ENCODE measurements at places on chromosomes 1 and 21. TPM values are rescaled to one million over a fixed set of nuclear protein-coding genes. Genes with fewer than 3 reads are reported as not detected.

KAZN gene
- 10.4 TPM for total RNA-seq

- no peak overlapping the region for H3K27ac ChIP-seq
- peak; percentile 44 for DNase-seq
- H3K4me1 ChIP-seq, result no peaks in the 10 kb centered on the region
- H3K4me3 ChIP-seq, result no peak overlapping the region
Measured at GRCh38 chr21:41817228-41817627, 50.4 kb upstream of the RIPK4 start.

MPL gene
- total RNA-seq, result not detected

FCAMR gene
- total RNA-seq, result not detected

NBPF10 gene
- 0.49 TPM for total RNA-seq

DNA sequence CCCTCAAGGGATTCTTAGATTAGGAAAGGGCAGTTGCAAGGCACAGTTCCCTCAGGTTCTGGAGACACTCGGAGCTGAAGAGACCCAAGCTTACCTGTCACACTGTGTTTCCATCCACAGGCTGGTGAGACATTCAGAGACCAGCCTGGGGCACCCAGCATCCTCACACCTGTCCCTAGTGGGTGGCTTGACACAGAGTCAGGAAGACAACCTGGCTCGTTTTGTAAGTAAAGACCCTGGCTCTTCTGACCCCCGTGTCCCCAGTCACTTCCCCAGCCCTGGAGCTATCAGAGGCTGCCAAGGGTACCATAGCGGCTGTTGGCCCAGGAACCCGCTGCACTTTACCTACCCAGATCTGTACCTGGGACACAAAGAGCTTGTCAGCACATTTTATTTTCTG is 409.8 kb downstream of the MATN1 start:
- no peak overlapping the region for H3K4me3 ChIP-seq
- H3K27me3 ChIP-seq, result peaks cover 3% of the 10 kb centered on the region
- H3K27ac ChIP-seq, result no peak overlapping the region
- H3K4me1 ChIP-seq, result no peaks in the 10 kb centered on the region
- no peak for DNase-seq
- H3K36me3 ChIP-seq, result no peaks in the 10 kb centered on the region

PRRC2C gene
- total RNA-seq, result 124 TPM

SPRR1B gene
- not detected for total RNA-seq

- DNase-seq, result no peak
Measured at GRCh38 chr1:180160357-180160756, 5.7 kb downstream of the QSOX1 start.

GRCh38 chr1:66271216-66271903 is 262.6 kb upstream of the SGIP1 start:
- no peak for DNase-seq
- H3K4me3 ChIP-seq, result no peak overlapping the region
- H3K36me3 ChIP-seq, result no peaks in the 10 kb centered on the region

FAM72D gene
- total RNA-seq, result 3.7 TPM

DNA sequence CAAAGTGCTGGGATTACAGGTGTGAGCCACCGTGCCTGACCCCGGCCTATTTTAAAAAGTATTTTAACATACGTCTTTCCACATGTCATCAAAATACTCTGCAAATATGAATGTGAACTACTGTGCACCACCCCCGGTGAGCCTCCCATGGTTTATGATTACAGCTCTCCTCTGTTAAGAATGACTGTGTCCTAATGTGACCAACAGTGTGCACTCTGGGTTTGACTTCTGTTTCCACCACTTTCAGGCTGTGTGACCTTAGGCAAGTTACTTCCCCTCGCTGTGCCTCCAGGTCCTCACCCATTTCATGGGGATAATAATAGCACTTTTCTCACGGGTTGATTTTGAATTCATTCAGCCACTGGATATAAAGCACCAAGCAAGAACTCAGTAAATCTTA is 14.7 kb downstream of the AMPD2 start:
- H3K4me3 ChIP-seq, result no peak overlapping the region
- no peaks in the 10 kb centered on the region for H3K27me3 ChIP-seq
- peaks cover 19% of the 10 kb centered on the region for H3K36me3 ChIP-seq
- no peak overlapping the region for H3K27ac ChIP-seq
- peaks cover 27% of the 10 kb centered on the region for H3K4me1 ChIP-seq

GRCh38 chr1:55181666-55182065 is 33.5 kb downstream of the USP24 start:
- DNase-seq, result no peak
- no peak overlapping the region for H3K27ac ChIP-seq
- peaks cover 1% of the 10 kb centered on the region for H3K36me3 ChIP-seq
- no peaks in the 10 kb centered on the region for H3K27me3 ChIP-seq

DNA sequence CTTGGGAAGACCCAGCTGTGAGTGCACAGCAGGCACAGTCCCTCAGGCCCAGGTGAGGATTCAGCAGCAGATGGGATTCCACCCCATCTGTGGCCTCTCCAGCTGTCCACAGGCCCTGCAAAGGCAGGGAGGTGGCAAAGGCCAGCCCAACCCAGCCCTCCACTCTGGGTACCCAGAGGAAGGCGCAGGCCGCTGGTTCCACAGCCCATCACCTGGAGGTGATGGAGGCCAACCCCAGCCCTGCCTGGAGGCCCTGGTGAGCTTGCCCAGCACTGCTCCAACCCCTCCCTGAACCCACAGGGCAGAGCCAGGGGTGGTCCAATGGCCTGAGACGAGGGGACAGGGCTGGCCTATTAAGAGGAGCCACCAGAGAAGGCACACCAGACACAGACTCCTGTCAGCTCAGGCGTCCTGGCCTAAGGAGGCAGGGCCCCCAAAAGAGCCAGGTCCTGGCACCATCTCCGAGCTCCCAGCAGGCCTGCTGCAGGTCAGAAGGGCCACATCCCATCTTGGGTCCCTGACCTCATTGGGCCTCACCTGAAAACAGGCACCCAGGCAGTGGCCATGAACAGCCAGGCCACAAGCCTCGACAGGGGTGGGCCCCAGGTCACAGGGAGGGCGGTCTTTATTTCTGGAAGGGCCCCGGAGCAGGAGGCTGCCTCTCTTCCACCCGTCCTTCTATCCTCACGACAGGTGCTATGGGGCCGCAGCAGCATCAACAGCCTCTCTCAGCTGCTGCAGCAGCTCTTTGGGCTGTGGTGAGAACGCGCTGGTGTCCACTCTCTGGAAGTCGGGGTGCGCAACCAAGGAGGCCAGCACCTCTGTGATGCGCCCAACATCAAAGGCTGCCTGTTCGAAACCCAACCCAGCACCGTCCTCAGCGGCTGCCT is 3.2 kb downstream of the JMJD4 start:
- H3K27me3 ChIP-seq, result no peaks in the 10 kb centered on the region
- H3K27ac ChIP-seq, result peak overlapping the region; percentile 23
- peaks cover 61% of the 10 kb centered on the region for H3K4me1 ChIP-seq
- 0 out of 3 replicates have a peak, but pooled peaks cover 9% of the 10 kb centered on the region for H3K36me3 ChIP-seq
- no peak for DNase-seq

RPE65 gene
- not detected for total RNA-seq

- no peaks in the 10 kb centered on the region for H3K36me3 ChIP-seq
- no peak overlapping the region for H3K27ac ChIP-seq
- no peak overlapping the region for H3K4me3 ChIP-seq
- H3K4me1 ChIP-seq, result no peaks in the 10 kb centered on the region
- DNase-seq, result no peak
Measured at GRCh38 chr1:167650269-167651160, 20.5 kb downstream of the RCSD1 start.

RIPPLY3 gene
- total RNA-seq, result 0.09 TPM

- no peaks in the 10 kb centered on the region for H3K36me3 ChIP-seq
- H3K4me1 ChIP-seq, result peaks cover 9% of the 10 kb centered on the region
- H3K27me3 ChIP-seq, result peaks cover 10% of the 10 kb centered on the region
- H3K4me3 ChIP-seq, result no peak overlapping the region
- H3K27ac ChIP-seq, result no peak overlapping the region
Measured at GRCh38 chr21:45396620-45396995, 8.4 kb upstream of the COL18A1 start.

GRCh38 chr1:234670967-234671626 is 61.1 kb upstream of the IRF2BP2 start:
- no peak overlapping the region for H3K4me3 ChIP-seq
- no peaks in the 10 kb centered on the region for H3K36me3 ChIP-seq
- H3K27me3 ChIP-seq, result no peaks in the 10 kb centered on the region
- peak; percentile 38 for DNase-seq

GRCh38 chr1:17101261-17101660 is 18.0 kb downstream of the PADI2 start:
- no peak overlapping the region for H3K4me3 ChIP-seq
- H3K27ac ChIP-seq, result no peak overlapping the region
- peaks cover 20% of the 10 kb centered on the region for H3K4me1 ChIP-seq
- H3K36me3 ChIP-seq, result no peaks in the 10 kb centered on the region
- H3K27me3 ChIP-seq, result peaks cover 26% of the 10 kb centered on the region
- DNase-seq, result no peak

DNA sequence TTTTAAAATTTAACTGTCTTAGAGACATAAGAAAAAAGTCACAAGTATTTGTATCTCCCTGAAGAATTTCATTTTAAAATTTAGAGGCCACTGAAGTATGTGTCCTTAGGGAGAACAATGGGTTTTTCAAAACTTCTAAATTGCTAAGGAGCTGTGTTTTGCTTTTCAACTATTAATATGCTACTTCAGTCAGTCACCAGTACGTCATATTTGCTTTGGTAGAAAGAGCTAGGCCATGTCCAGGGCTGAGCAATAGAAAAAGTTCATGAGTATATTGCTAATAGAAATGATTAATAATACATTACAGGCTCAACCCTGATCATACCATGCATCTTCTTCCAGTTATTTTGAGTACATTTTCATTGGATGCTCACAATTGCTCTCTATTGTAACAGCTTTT is 1.7 kb upstream of the SGIP1 start:
- H3K36me3 ChIP-seq, result no peaks in the 10 kb centered on the region
- DNase-seq, result no peak
- H3K27me3 ChIP-seq, result 0 out of 3 replicates have a peak, but pooled peaks cover 6% of the 10 kb centered on the region
- no peak overlapping the region for H3K4me3 ChIP-seq

- no peaks in the 10 kb centered on the region for H3K36me3 ChIP-seq
- no peak overlapping the region for H3K27ac ChIP-seq
- H3K4me3 ChIP-seq, result no peak overlapping the region
- H3K4me1 ChIP-seq, result no peaks in the 10 kb centered on the region
Measured at GRCh38 chr1:196152975-196153374, 455.3 kb downstream of the KCNT2 start.

GRCh38 chr21:31957631-31958030 is 84.8 kb downstream of the HUNK start:
- H3K27me3 ChIP-seq, result no peaks in the 10 kb centered on the region
- no peak for DNase-seq
- peaks cover 3% of the 10 kb centered on the region for H3K36me3 ChIP-seq

PCNX2 gene
- total RNA-seq, result 0.11 TPM

GRCh38 chr1:15014516-15014915 is 139.0 kb upstream of the TMEM51 start:
- no peak for DNase-seq
- H3K4me1 ChIP-seq, result peaks cover 18% of the 10 kb centered on the region
- H3K27me3 ChIP-seq, result no peaks in the 10 kb centered on the region
- no peak overlapping the region for H3K27ac ChIP-seq
- H3K36me3 ChIP-seq, result peaks cover 1% of the 10 kb centered on the region

GRCh38 chr1:245566134-245566533 is 411.3 kb downstream of the KIF26B start:
- peaks cover 1% of the 10 kb centered on the region for H3K4me1 ChIP-seq
- DNase-seq, result no peak
- no peak overlapping the region for H3K27ac ChIP-seq
- H3K36me3 ChIP-seq, result no peaks in the 10 kb centered on the region
- no peak overlapping the region for H3K4me3 ChIP-seq
- H3K27me3 ChIP-seq, result no peaks in the 10 kb centered on the region

- peak; percentile 41 for DNase-seq
- H3K4me3 ChIP-seq, result peak overlapping the region; percentile 54
- H3K27ac ChIP-seq, result peak overlapping the region; percentile 81
- H3K27me3 ChIP-seq, result no peaks in the 10 kb centered on the region
Measured at GRCh38 chr1:151458802-151459330, 428 bp downstream of the POGZ start.

LRRC71 gene
- not detected for total RNA-seq

DNA sequence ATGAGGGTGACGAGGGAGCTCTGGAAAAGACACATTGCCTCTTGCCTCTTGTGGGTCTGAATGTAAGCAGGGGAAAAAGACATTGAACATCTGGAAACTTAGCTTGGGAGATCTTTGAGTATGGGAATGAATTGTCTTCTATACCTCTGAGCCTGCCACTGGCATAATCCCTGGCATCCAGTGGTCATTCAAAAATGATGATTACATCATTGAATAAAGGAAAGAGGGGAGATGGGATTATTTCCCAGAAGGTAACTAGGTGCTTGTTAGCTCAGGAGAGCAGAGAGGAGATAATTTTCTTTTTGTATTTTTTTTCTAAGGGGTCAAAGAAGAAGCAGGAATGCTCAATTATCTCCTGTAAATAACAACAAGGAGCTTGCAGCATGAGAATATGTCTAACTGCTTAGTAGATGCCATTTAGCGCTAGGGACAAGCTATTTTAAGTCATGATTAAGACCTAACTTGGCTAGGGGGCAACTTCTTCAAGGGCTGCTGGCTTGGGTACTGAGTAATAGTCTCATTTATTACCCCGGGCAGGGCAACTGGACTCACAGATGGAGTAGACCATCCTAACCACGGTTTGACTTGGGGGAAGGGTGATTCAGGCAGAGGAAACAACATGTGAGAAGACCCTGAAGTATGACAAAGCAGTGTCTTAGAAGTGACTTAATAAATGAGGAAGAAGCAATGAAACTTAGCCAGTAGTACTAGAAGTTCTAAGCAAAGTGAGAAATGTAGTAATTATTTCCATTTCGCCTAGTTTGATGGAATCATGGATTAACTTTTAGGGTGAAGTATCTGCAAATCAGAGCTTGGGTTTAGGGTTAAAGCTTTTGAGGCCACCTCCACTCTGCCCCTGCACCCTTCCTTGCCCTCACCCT is 11.0 kb upstream of the XCL2 start:
- no peaks in the 10 kb centered on the region for H3K27me3 ChIP-seq
- H3K36me3 ChIP-seq, result no peaks in the 10 kb centered on the region
- H3K4me3 ChIP-seq, result no peak overlapping the region
- H3K4me1 ChIP-seq, result peaks cover 79% of the 10 kb centered on the region
- no peak for DNase-seq
- H3K27ac ChIP-seq, result peak overlapping the region; percentile 74

DNA sequence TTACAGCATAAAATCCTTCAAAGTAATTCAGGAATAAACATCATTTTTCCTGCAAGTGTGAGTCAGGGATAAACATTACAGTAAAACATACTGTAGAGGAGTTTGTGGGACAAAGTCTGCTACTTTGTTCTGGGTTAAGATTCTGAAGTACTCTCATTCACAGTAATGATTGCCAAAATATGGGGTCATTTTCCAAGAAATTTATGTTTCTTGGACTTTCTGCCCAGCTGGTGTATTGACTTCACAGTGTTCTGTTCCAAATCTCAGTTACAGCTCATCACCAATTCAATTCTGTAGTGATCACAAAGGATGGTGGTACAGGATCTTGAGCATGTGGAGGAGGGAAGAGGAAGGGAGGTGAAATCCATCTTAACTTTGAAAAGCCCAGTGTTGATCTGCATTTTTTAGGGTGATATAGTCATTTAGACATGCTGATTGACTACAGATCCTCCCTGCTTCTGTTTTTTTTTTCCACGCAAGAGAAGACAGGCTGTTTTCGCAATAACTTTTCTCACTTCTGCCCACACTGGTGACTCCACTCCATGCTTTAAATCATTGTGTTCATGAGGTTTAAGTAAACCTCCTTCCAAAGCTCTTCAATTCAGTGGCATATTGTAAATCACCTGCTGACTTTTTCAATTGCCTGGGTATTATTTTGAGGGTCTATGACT is 60.4 kb upstream of the C1orf53 start:
- H3K27me3 ChIP-seq, result no peaks in the 10 kb centered on the region
- H3K4me1 ChIP-seq, result peaks cover 10% of the 10 kb centered on the region
- H3K27ac ChIP-seq, result no peak overlapping the region
- no peaks in the 10 kb centered on the region for H3K36me3 ChIP-seq

KCNK2 gene
- not detected for total RNA-seq

- no peaks in the 10 kb centered on the region for H3K36me3 ChIP-seq
- H3K27me3 ChIP-seq, result no peaks in the 10 kb centered on the region
- no peak overlapping the region for H3K27ac ChIP-seq
- peaks cover 32% of the 10 kb centered on the region for H3K4me1 ChIP-seq
- no peak overlapping the region for H3K4me3 ChIP-seq
- peak; percentile 66 for DNase-seq
Measured at GRCh38 chr1:204924013-204924759, 53.5 kb downstream of the NFASC start.

Measured in HepG2 (cell line).